Activated CD4-positive, alpha-beta T cell treated with anti-CD3 and anti-CD28 coated beads for 36 hours (primary cell): ENCODE measurements at places on chromosomes 2 and 18.

DNA sequence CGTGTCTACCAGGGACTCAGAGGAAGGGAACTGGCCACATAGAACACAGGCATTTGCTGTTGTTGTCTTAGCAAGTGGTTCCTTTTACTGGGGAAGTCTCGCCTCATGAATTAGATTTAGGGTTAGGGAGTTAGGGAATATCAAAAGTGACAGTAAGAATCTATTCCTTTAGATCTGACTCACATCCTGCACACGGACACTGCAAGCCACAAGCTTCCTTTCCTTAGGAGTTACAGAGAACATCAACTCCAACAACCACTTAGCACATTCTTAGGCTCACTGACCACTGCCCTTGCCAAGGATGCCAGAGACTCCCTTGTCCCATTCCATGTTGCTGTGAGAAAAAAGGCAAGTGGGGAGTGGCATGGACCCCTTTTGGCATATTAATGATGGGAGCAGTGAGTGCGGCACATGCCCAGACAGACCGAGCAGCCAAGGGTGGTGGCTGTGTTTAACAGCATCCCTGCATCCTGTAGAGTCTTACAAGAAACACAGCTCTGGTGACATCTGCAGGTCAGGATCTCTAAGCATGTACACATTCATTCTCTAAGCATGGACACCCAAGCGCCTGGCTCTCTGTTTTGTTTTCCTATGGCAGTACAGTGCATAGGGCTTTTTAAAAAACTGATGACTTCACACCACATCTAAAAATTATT is 745.6 kb upstream of the RAB6C start:
- DNase-seq = no peak

DNA sequence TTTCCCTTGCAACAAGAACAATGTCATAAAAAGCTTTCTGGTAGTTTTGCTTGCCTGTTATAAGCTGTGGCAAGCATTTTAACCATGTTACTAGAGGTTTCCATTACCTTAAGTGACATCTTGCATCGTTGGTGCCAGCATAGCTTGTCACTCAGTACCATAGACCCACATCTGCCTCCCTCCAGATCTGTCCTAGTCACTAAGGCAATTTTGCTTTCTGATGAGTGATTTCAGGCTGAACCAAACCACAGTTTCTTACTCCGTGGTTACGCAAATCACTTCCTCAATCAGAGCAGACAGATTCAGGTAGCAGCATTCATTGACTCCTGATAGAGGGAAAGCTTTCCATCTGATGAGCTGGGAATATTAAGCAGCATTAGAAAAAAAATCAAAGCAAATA is 1057.5 kb upstream of the FAM98A start:
- DNase-seq = no peak

- DNase-seq = no peak
Measured at GRCh38 chr2:100018341-100019193, 123.8 kb downstream of the AFF3 start.

- no peak for DNase-seq
Measured at GRCh38 chr2:22703286-22703920, 681.6 kb upstream of the KLHL29 start.

- peak; percentile 65 for DNase-seq
Measured at GRCh38 chr18:63963615-63964256, 6.1 kb upstream of the SERPINB8 start.

- no peak for DNase-seq
Measured at GRCh38 chr18:57976230-57976773, 67.7 kb upstream of the NEDD4L start.

DNA sequence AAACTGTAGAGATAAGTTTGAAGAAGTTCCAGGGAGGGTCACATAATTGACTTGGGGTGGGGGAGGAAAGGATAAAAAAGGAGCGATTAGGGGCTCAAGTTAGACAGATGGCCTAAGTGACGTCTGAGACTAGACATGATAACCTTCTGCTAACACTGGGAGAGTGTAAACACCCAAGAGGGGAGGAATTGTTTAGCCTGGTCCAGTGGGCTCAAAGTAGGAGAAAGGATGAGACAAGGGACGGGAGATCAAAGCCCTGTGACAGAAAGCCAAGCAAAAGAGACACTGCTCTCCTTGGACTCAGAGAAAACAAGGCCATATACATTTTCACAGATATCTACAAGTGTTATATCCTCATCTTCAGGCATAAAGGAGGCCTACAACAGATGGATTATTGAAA is 45.5 kb upstream of the IHH start:
- DNase-seq = no peak

DNA sequence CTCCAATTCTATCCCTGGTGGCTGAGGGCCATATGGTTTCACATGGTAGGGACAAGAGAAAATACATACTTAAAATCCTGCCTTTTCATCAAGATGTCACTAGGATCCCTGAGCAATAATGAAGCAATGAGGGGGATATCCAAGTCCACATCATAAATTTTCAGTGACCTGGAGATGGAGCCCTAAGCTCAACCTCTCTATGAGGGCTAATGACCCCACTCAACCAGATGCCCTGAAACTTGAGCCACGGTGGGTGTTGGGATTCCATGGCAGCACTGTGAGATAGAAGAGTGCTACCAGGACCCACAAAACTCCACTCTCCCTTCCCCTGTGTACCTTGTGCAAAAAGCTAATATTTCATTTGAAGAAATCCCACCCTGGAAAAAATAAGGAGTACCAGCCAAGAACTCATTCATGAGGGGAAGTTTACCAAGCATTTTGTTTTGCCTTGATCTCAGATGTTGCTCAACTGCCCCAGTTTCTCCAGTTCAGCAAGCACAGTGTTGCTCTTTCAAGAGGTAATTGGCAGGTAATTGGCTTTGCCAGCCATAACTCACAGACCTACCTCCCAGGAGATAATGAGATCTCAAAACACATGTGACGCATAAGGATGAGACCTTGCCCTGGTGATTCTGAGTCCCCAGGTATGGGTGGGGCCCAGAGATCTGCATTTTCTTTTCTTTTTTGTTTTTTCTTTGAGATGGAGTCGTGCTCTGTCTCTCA is 51.0 kb upstream of the TTC39C start:
- no peak for DNase-seq

- no peak for DNase-seq
Measured at GRCh38 chr2:196275646-196276352, 104.4 kb upstream of the STK17B start.

GRCh38 chr18:1253827-1254226 is 349.2 kb downstream of the ADCYAP1 start:
- no peak for DNase-seq

- no peak for DNase-seq
Measured at GRCh38 chr2:37190290-37190689, 1.8 kb upstream of the SULT6B1 start.

GRCh38 chr2:151632993-151633565 is 101.2 kb downstream of the NEB start:
- no peak for DNase-seq

DNA sequence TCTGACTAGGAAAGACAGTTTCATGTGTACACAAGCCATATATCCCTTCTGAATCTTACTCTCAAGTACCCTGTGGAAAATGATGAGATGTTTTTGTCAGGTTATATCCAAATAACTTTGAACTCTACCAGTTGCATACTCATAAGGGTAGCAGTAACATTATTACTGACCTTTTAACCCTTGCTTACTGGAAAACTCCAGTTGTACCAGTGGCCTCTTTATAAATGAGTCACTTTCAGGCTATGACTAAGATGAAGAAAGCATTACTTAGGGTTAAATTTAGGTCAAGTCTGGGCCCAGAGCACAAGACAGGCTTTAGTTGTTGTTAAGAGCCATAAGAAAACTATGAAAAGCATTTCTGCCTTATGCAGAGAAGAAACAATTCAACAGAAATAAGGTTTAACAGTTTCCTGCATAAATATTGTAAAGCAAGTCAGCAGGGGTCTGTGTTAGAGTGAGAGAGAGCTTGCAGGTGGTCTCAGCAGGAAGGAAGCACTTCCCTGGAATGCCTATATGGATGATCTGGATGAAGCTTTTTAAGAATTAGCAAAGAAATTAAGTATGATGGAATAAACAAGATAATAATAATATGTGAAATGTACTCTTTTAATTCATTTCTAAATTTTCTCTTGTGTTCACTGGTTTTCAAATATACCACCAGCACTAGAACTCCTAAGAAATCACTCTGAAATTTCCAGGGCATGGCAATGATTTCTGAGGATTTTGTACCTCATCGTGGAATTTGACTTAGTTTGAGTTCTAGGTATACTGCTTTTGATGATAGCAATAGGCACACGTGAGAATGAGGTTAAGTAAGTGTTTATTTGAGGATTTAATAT is 126.6 kb downstream of the UBE2E3 start:
- DNase-seq = peak; percentile 35

DNA sequence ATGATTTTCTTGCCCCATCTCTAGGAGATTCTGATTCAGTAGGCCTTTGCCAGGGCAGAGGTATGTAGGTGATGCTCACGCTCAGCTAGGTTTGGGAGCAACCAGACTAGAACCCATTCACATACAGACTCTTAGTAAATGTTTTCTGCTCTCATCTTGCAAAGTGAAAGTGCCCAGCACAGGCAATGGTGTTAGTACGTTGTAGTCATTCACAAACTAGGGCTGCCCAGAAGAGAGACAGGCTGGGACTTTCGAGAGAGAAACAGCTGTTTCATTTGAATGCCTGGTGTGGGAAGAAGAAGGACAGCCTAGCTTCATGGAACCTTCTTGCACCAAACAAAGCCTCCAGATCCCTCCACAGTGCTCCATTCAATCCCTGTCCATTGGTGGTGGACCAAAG is 19.4 kb downstream of the DDX18 start:
- DNase-seq = no peak

GRCh38 chr2:160111951-160112798 is 49.8 kb upstream of the PLA2R1 start:
- DNase-seq = no peak

DNA sequence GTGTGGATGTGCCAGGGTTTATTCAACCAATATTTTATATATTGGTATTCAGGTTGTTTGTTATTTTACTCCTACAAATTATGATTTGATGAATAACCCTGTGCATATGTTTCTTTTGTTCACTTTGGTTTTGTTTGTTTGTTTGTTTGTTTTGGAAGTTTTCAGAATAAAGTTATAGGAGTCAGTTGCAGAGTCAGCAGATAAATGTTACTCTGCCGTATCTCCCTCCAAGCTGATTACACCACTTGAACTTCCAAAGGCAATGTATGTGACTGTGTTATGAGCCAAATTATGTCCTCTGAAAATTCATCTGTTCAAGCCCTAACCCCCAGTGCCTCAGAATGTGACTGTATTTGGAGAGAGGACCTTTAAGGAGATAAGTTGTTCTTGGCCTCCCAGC is 497.5 kb downstream of the TNS1 start:
- DNase-seq = no peak
